MV-4-11 (cell line): ENCODE measurements at places on chromosomes 7 and 10.

DNA sequence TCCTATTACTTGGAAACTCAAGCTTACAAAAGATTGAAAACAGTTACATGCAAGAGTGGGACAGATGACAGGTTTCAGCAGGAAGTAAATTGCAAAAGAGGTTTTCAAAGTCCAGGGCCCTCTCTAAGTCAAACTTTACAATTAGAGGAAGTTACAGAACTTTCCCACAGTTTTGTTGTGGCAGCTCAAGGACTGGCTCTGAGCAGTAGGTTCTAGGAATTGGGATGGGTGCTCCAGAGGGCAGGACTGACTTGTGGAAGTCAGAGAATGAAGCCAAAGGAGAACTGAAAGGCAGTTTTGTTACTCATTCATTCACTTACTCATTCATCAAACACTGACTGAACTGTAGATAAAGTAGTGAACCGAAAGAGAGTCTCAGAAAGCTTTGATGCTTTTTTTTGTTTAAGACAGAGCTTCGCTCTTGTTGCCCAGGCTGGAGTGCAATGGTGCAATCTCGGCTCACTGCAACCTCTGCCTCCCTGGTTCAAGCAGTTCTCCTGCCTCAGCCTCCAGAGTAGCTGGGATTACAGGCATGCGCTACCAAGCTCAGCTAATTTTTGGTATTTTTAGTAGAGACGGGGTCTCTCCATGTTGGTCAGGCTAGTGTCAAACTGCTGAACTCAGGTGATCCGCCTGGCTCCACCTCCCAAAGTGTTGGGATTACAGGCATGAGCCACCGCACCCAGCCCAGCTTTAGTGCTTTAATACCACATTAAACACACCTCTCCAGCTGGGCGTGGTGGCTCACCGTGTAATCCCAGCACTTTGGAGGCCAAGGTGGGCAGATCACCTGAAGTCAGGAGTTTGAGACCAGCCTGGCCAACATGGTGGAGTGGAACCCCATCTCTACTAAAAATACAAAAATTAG, 66.8 kb upstream of the CCNJ start:
- peak; percentile 81 for DNase-seq

DNA sequence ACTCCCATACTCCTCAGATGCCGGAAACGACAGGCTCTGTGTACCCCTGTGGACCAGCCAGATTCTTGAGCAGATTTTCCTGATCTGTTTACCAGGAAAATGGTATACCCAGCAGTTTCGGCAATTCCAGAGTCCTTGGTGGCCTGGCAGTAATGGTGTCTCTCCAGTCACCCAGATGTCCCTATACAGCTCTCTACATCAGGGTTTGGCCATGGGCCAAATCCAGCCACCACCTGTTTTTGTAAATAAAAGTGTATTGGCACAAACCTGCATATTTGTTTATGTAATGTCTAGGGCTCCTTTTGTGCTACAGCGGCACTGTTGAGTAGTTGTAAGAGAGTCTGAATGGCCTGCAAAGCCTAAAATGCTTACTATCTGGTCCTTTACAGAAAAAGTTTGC, 491.3 kb downstream of the RPS24 start:
- DNase-seq, result no peak

GRCh38 chr10:49284356-49284755, 14.6 kb upstream of the C10orf71 start:
- DNase-seq, result no peak

- DNase-seq, result peak; percentile 89
These were observed 201.0 kb upstream of the ADARB2 start for GRCh38 chr10:1938317-1938716.

DNA sequence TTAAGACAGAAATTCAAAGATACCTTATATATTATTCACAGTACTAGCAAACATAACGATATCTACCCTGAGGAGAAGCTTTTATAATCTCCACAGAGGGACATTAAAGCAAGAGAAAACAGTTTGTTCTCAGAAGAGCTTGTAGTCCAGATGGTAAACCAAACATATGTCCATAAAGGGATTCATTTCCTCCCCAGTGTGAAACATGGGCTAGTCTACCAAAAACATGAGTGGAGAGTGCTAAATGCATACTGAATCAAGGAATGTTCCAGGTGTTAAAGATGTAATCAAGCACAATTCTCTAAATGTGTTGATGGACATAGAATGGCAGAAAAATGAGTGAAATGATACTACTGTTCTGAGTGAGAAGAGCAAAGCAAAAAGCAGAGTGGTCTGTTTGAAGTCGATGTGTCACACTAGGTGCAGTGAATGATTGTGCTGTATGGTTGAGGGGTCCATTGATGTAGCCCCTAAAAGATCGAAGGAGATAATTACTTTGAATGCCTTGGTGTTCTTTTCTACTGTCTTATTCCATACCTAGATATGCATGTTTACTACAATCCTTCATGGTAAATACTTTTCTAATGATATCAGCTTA, 25.3 kb downstream of the BCAP29 start:
- DNase-seq, result no peak

GRCh38 chr7:7664291-7664690, 23.7 kb downstream of the UMAD1 start:
- DNase-seq, result no peak

- DNase-seq, result no peak
These were observed 182.2 kb downstream of the SORCS1 start for GRCh38 chr10:106982268-106982667.

- DNase-seq, result no peak
These were observed 3.7 kb downstream of the NOD1 start for GRCh38 chr7:30474893-30475292.
